Tongue (tissue), 3 donors: ENCODE measurements at places on chromosomes 2 and 18.
A peak's percentile ranks its signal among the peaks of the same experiment; 100 is the strongest.

GRCh38 chr18:38933322-38933721 is 1367.7 kb upstream of the CELF4 start:
- DNase-seq = no peak

DNA sequence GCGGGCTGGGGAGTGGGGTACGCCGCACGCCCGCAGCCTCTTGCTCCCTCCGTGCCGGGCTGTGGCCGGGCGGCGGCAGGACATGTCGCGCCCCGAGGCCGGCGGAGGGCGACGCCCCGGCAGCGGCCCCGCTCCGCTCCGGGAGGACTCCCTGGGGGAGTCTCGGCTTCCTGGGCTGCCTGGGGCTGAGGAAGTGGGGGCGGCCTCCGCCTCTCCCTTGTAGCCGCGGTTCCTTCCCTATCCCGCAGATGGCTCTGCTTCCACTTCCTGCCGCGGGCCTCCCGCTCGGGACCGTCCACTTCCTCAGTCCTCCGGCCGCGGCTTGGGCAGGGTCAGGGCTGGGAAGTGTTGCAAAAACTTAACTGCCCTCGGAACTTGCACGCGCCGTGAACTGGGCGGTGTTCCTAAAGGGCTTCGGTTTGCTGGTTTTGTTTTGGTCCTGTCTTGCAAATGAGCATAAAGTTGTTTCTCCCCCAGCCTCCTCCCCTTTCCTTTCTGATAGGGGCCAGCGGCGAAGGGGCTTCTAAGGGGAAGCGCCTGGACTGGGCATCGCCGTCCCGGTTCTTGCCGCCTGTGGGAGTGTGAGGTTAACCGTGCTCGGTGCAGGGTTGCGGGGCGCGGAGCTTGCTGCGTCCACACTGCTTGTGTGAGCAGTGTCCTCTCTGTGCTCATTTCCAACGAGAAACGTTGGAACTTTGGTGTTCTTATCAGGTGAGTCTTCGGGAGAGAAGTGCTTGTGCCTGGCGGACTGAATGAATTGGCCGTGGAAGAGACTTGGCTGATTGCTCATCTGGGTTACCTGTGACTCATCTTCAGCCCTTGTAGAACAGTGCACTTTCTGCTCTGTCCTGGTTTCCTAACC is 600 bp downstream of the RALB start:
- peak; percentile 89 for DNase-seq

DNA sequence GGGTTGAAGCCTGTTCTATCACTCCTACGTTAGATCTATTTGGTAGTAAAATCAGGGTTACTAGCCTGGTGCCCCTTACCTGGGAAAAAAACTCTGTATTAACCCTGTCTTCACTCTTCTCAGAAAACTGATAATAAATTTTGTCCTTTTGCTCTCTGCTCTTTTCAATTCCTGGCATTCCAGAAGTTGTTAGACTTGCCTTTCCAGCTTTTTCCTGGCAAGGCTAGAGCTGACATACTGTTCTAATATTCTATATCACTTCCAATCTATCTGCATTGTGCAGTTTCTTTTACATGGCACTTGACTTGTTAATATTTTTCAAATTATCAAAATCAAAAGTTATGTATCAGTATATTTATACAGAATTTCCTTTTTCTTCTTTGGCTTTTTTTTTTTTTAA is 162.2 kb downstream of the FIGN start:
- DNase-seq = no peak

DNA sequence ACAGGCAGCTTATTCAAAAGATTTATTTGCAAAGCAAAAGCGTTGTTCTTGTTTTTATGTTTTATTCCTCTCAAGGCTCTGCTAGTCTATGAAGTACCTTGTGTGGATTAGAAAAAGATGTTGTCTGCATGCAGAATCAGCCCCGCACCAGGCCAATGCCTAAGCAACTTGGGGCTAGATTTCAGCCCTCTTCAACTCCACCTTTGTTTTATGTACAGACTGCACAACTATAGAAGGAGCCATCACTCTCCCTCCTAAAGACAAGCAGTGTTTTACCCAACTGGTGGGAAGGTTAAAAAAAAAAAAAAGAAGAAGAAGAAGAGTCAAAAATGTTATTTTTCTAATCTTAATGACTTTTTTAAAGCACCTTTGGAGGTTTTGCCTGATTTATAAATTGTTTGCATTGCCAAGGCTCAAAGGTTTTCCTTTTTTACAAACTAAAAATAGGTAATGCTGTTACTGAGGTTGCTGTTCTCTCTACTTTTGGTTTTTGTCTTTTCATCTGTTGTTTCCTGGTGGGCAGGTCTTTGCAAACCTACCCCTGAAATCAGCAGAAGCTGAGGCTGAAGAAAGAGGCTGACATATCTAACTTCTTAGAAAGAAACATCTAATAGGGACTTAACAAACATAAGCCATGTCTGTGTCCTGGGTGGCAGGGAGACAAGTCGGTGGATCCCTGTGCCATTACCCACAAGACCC is 164.0 kb downstream of the SLC39A10 start:
- DNase-seq = no peak

- DNase-seq = no peak
These were observed 161.6 kb downstream of the LCLAT1 start for GRCh38 chr2:30608643-30609042.

DNA sequence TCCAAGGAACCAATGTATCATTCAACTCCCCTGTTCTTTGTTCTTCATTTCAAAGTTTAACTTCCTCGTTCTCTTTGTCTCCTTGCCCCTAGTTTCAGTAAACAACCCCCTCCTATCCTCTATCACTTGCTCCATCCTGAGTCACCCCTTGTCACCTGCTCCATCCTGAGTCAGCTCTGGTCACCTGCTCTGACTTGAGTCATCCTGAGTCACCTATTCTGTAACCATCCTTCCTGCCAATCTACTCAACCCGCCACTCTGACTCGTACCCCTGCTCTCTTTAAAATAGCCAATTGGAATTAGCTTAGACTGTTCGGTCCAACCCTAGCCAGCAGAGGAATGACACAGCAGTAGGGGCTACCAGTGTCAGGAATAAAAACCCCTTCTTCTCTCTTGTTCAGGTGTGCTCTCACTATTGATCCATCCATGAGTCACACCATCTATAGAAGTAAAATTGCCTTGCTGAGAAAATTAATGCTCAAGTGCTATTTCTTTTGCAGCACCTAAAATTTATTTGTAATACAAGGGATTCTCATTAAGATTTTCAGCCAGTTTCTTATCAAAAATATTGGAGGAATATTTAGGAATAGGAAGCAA is 326.8 kb downstream of the AKAIN1 start:
- DNase-seq = no peak

DNA sequence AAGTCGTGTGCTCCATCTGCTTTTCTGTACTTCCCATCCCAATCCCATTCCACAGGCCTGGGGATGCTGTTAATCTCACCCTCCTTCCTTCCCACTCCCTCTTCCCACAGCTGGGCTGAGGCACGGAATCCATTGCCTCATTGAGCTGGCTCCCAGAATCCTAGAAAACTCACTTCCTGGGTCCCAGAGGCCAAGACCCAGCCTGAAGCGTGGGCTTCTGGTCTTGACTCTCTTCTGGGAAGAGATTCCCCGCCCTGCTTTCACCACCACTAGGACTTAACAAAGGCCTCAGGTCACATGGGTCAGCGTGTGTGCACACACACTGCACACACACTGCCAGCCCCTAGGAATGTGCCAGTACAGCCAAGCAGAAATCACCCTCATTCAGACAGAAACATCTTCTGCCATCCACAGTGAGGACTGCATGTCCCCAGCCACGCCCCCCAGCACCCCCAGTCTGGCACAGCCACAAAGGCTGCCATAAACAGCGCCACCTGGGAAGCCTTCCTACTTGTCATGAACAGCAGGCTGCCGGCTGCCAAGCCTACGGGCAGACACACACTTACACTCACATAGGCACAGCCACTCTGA is 165.8 kb downstream of the TNS1 start:
- peak; percentile 74 for DNase-seq

GRCh38 chr2:157229572-157229971 is 27.9 kb upstream of the GALNT5 start:
- no peak for DNase-seq

- DNase-seq = no peak
These were observed 132.6 kb downstream of the SPAG16 start for GRCh38 chr2:213416832-213417231.

DNA sequence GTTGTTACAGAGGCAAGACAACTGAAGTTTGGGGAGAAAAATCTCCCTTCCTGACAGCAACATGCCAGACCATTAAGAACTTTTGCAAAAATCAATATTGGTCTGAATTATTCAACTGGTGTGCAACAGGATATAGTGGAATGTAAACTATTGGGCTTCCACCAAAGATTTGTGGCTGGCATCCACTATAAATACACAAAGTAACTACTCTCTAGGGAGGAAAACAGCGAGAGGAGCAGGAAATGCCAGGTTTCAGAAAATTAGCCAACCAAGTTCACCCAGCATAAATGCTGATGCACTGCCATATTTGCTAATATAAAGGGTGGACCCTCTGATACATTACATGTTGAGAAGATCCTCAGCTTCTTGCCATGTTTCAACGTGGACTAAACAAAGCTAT is 267.6 kb upstream of the LYPD1 start:
- no peak for DNase-seq
